ENCODE measurements at places on chromosomes 7 and 10.

- no peak for DNase-seq
Observed at GRCh38 chr10:112446055-112446854, 459 bp downstream of the ZDHHC6 start.

- no peak for DNase-seq
Observed at GRCh38 chr10:130723704-130724103, 587.5 kb downstream of the GLRX3 start.

GRCh38 chr10:30098629-30099028 is 39.2 kb upstream of the JCAD start:
- no peak for DNase-seq

DNA sequence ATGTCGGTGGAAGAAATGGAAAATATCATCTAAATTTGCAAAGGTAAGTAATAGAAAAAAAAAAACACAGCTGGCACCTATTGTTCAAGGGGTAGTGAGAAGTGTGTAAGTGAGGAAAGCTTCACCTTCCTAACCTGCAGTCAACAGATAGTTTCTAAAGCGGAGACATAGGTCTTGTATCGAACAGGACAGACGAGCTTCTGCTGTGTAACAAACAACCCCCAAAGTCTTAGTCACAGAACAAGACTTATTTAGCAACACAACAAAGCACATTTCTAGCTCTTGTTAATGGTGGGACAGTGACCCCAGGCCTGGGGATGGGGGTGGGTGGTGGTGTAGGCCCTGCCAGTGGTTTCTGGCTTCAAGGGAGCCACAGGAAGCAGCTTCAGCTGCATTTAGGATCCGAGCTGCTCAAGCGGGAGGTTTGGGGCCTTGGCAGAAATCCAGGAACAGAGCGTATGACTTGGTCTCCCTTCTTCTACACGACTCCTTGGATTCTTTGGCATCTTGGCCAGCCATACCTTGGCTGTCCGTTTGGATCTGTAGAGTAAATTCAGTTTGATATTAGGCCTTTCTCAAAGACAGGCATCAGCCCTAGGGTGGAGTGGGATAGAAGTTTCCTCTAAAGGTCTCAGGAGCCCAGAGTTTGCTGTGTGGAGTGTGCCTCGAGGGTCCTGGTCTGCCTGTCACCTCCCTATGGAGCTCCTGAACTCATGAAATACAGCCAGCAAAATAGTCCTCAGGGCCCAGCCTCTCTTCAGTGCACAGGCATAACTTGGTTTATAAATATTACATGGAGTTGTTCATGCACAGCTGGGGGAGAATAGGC is 56.9 kb upstream of the SHH start:
- no peak for DNase-seq

DNA sequence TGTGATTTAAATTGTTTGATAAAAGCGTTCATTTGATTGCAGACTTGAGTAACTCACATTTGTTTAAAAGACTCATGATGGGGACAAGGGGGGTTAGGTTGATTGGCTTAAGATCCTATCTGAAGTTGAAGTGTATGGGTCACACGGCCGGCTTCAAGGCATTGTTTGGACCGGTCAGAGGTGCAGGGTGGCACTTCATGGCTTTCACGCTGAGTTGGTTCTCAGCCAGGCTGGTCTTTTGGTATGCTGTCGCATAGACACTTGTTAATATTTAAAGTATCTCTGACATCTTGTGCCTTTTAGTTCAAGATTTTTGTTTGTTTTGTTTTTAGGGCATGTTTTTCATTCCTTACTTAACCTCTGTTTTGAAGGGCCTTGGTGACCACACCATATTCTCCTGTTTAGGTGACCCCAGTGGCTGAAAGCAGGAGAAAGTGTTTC is 58.1 kb downstream of the CCNY start:
- no peak for DNase-seq

GRCh38 chr10:122478971-122479370 is 17.6 kb downstream of the HTRA1 start:
- DNase-seq: no peak

GRCh38 chr7:7654964-7655715 is 14.6 kb downstream of the UMAD1 start:
- DNase-seq: no peak

GRCh38 chr7:157516311-157516710 is 179.5 kb downstream of the DNAJB6 start:
- no peak for DNase-seq

- no peak for DNase-seq
Observed at GRCh38 chr7:55110993-55111361, 92.2 kb downstream of the EGFR start.

DNA sequence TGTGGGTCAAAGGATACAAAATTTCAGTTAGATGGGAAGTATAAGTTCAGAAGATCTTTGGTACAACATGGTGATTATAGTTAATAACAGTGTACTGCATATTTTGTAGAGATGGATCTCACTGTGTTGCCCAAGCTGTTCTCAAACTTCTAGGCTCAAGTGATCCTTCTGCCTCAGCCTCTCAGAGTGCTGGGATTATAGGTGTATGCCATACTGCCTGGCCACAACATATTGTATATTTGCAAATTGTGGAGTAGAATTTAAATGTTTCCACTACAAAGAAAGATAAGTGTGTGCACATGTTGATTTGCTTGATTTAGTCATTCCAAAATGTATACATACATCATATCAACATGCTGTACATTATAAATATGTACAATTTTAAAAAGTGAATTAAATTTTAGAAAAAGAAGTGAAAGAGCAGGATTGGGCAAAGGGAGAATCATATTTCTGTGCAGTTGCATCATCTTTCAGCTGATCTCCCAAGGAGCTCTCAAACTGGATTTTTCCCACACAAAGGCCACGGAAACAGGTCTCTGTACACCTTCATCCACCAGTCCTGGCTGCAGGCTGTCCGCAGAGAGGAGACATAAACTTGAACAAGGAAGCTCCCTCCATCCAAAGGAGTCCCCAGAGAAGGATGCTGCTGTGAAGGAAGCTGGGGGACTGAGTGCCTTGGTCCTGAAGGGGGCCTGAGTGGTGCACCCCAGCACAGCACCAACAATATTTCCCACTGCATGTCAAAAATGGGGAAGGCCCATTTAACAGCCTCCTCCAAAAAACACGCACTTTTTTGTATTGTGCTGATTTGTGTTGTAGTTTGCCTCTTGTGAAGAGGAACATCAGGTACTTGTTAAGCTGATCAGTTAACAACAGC is 217.1 kb upstream of the GHITM start:
- DNase-seq: no peak

- no peak for DNase-seq
Observed at GRCh38 chr10:49010295-49010694, 70.7 kb upstream of the LRRC18 start.

GRCh38 chr10:78559661-78560340 is 509.0 kb upstream of the ZMIZ1 start:
- DNase-seq: no peak

GRCh38 chr7:64174941-64175340 is 32.1 kb upstream of the ZNF735 start:
- no peak for DNase-seq

GRCh38 chr10:64156166-64156565 is 635.0 kb downstream of the REEP3 start:
- no peak for DNase-seq

Measured in sciatic nerve (tissue), 2 donors.